Myocyte (in vitro differentiated cells): ENCODE measurements at places on chromosomes 16 and 17. TPM values are rescaled to one million over a fixed set of nuclear protein-coding genes. Genes with fewer than 3 reads are reported as not detected.

Gene HAP1
- total RNA-seq: 0.16 TPM in 1 of 2 replicates, not detected in the other

DNA sequence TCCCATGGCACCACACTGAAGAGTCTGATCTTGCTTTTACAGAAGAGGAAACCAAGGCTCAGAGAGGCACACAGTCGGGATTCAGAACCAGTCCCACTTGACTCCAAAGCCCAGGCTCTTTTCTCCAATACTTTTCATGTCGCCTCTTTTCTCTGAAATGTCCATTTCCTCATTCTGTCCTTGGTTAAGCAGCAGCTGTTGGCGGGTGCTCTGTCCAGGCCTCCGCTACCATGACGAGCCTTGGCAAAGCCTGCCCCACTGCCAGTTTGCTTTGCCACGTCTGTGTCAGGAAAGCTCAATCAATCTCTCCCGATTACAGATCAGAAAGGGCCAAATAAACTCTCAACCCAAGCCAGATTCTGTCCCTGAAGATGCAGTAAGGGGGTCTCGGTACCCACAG is 9.1 kb upstream of the CEP295NL start:
- no peak for DNase-seq

- no peak for DNase-seq
Measured at GRCh38 chr17:14334919-14335318, 34.0 kb downstream of the HS3ST3B1 start.

GRCh38 chr17:79306424-79307318 is 232.0 kb downstream of the ENGASE start:
- DNase-seq: peak; percentile 5

GRCh38 chr17:63996430-63997182 is 1.5 kb upstream of the PRR29 start:
- DNase-seq: no peak

DNA sequence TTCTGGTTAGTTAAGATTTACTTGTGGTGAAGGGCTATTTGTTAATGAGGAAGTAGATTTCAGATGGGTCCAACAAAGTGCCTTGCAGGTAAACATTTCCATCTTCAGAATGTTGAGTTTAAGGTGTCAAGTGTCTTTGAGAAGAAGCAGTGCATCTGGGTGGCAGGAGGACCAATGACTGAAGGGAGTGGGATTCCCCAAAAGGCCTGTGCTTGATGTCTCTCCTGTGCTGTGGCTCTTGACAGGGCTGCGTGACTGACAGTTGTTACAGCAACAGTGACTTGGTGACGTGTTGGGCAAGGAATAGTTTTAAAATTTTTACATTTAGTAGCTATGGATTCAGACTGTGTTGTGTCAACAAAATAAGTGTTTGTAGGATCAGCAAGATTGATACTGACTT is 149.9 kb downstream of the PHKB start:
- no peak for DNase-seq

GRCh38 chr16:66952430-66953110 is 8.5 kb upstream of the CES3 start:
- DNase-seq: no peak

- DNase-seq: no peak
Measured at GRCh38 chr16:72530434-72530833, 358.5 kb upstream of the PMFBP1 start.

- no peak for DNase-seq
Measured at GRCh38 chr17:79954281-79955166, 81.1 kb downstream of the TBC1D16 start.

DNA sequence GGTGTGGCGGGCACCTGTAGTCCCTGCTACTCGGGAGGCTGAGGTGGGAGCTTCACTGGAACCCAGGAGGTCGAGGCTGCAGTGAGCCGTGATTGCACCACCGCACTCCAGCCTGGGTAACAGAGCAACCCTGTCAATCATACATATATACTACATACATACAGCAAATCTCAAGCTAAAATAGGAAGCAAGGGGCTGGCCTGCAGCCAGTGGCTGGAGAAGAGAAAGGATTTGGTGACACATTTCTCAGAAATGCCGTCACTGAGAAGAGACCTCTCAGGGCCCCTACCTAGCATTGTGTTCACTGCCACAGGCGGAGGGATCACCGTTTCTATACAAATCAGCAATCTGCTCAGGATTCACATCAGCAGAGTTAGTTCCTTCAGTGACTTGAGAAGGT is 16.9 kb downstream of the NARF start:
- DNase-seq: no peak

DNA sequence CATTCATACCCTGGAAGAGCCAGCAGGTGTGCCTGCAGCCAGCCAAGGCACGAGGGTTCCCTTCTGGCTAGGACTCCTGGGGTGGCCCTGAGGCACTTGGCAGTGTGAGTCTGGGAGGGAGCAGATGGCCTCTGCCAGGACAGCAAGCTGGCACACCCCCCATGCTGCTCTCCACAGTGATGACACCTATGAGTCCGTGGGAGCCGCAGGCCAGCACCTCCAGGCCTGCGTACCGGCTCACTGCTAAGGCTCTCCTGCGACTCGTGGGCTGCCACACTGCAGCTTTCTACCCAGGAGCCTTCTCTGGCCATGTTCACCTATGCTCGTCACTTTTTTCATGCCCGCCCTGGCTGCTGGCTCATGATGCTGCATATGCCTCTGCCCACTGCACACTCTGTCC is 68.1 kb downstream of the NDEL1 start:
- peak; percentile 6 for DNase-seq
